ENCODE measurements at places on chromosomes 6 and 20.

- no peak for DNase-seq
Observed at GRCh38 chr6:46129291-46129628, 529 bp upstream of the ENPP4 start.

GRCh38 chr6:129623008-129623732, 86.8 kb downstream of the ARHGAP18 start:
- no peak for DNase-seq

GRCh38 chr6:81895511-81896185, 143.2 kb upstream of the TENT5A start:
- DNase-seq, result no peak

DNA sequence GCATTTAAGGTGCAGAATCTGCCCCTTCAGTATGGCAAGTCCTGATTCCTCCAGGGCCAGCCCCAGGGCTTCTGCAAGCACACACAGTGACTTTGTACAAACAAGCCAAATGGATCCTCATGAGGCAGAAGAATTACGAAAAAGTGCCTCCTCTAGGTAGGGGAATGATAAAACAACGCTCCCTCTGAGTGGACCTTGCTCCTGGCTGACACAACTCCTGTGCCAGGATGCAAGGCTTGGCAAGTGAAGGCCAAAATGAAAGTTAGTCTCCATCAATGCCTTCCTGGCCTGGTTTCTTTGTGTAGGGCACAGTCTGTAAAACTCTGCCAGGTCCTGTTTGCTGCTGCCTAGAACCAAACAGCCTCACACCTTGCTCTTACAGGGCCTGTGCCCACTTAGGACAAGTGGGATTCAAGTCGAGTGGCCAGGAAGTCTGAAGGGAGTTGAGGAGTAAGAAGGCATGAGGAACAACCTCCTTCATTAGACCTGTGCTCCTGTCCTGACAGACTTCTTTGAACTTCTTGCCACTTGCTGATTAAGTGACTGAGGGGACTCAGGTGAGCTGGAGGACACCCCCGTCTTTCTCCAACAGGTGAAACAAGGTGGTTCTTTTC, 417.1 kb downstream of the CDC5L start:
- no peak for DNase-seq

DNA sequence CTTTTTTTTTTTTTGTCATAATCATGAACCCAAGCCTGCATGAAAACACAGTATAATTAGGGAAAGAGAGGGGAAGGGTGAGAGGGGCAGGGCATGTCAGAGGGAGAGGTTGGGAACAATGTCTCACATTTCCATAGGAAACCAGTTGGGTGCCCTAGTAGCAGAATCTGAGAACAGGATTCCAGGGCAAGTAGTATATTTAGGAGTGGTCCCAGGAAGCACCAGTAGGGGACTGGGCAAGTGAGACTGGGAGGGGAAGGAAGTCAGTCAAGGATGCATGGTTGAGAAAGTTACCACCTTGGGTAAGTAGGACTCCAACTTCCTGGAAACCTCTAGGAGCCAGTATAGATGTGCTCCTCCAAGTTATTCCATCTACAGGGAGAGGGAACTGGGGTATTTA, 88.6 kb upstream of the MAFB start:
- DNase-seq, result no peak

GRCh38 chr20:53128004-53128403, 155.8 kb downstream of the TSHZ2 start:
- DNase-seq, result no peak
